ENCODE measurements at places on chromosomes 4 and X. TPM values are rescaled to one million over a fixed set of nuclear protein-coding genes. Genes with fewer than 3 reads are reported as not detected.

Gene AR
- 6.8 TPM for total RNA-seq

Gene PRKG2
- total RNA-seq = not detected

Gene SLC10A4
- not detected for total RNA-seq

Gene SLC6A8
- 43.5 TPM for total RNA-seq

Gene CXXC4
- total RNA-seq = 0.17 TPM

Gene ADGRL3
- total RNA-seq = 2.2 TPM

Gene SHOX
- total RNA-seq = 0.29 TPM

Gene GPC3
- total RNA-seq = 1.4 TPM

Gene TEX13C
- not detected for total RNA-seq

Gene CCDC120
- total RNA-seq = 0.07 TPM

DNA sequence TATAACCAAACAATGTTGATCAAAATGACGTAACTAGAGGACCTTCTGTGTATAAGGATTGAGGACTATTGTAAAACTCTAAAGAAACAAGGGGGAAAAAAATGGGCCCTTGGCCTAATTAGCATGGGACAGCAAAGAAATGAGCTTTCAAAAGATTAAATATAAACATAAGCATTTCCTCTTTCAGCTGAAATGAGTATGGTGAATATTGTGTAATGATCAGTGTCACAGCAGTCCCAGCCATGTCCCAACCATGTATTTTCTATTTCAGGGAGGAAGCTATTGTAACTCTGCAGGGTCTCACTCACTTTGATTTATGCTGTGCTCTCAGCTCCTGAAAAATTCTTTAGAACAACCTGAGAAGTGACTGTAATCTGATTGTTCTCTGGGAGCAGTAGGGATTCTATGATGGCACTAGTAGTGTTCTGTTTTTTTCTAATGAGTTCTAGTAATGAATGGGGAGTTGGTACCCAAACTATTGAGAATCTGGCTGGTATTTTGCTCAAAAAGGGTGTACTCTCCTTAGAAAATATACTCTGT, 25.8 kb downstream of the ANXA10 start:
- no peak for DNase-seq

GRCh38 chr4:16926214-16926613, 27.8 kb upstream of the LDB2 start:
- DNase-seq = no peak

GRCh38 chr4:174425669-174426068, 96.6 kb downstream of the HPGD start:
- DNase-seq = no peak

- no peak for DNase-seq
Measured at GRCh38 chr4:45186249-45186648, 459.9 kb upstream of the GNPDA2 start.

GRCh38 chrX:39396358-39396995, 595.2 kb downstream of the MID1IP1 start:
- no peak for DNase-seq

DNA sequence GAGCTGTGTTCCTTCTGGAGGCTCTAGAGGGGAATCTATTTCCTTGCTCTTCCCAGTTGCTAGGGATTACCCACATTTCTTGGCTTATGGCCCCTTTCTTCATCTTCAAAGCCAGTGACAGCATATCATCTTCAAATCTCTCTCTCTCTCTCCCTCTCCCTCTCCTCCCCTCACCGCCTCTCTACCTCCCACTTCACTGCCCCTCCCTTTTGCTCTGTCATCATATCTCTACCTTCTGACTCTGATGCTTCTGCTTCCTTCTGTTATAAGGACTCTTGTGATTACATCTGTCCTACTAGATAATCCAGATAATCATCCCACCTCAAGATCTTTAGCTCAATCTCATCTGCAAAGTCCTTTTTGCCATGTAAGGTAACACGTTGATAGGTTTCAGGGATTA, 93.1 kb upstream of the TEX13D start:
- DNase-seq = no peak

GRCh38 chrX:5915783-5916182, 312.9 kb downstream of the NLGN4X start:
- no peak for DNase-seq

DNA sequence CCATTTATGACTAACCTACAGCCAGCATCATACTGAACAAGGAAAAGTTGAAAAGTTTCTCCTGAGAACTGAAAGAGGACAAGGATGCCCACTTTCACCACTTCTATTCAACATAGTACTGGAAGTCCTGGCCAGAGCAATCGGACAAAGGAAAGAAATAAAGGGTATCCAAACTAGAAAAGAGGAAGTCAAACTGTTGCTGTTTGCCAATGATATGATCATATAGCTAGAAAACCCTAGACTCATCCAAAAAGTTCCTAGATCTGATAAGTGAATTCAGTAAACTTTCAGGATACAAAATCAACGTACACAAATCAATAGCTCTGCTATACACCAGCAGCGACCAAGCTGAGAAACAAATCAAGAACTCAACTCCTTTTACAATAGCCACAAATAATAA, 64.5 kb downstream of the CENPC start:
- DNase-seq = no peak

- DNase-seq = no peak
Measured at GRCh38 chr4:37693030-37693429, 6.9 kb upstream of the RELL1 start.

DNA sequence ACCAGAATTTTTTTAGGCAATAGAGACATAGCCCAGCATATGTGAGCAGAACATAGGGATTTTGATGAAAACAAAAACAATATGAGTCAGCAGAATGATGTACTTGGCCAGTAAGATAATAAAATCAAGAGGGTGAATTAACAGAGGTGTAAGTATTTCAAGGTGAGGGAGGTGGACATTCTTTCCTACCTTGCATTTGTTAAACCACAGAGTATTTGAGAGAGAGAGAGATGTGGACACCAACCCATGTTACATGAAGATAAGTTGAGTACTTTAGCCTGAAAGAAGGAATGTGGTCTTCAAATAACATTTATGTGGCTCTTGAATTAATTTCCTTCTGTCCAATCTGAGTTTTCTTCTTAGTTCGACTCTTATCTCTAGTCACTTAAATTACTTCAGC, 68.6 kb downstream of the DIAPH2 start:
- DNase-seq = no peak

- no peak for DNase-seq
Measured at GRCh38 chrX:76253432-76253831, 80.6 kb downstream of the PBDC1 start.

DNA sequence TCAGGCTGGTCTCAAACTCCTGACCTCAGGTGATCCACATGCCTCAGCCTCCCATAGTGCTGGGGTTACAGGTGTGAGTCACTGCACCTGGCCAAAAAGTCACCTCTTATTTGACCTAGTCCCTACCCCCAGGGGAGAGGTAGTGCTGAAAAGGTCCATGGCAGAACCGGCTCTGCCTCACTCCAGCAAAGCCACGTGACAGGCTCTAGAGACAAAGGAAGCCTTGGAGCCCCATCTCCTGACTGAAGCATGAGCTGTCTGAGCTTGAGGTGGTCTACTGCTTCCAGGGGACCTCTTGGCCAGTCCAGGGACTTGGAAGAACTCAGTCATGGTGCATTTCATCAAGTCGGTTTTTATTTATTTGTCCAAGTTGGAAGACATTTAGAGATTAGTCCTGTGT, 52.5 kb upstream of the ZNF518B start:
- DNase-seq = no peak

DNA sequence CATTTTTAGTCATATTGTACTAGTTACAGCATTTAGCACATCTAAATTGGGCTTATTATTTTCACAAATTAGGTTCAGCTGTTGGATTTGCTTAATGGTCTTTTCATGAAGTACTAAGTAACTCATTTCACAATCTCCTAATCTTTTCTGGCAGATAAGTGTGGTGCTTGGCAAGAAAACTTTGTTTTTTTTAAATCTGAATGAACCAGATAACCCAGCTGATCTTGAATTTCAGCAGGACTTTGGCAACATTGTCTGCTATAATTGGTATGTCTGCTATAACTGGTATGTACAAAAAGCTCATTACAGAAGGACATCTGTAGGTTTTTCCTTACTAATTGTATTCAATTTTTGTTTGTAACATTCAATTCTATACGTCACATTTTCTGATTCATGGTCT, 22.7 kb downstream of the WDR19 start:
- DNase-seq = no peak

- DNase-seq = no peak
Measured at GRCh38 chr4:86556791-86557415, 37.2 kb upstream of the PTPN13 start.

- DNase-seq = no peak
Measured at GRCh38 chr4:94014484-94015136, 186.1 kb downstream of the ATOH1 start.

GRCh38 chr4:47662975-47663374, 174.9 kb downstream of the CORIN start:
- no peak for DNase-seq

- DNase-seq = no peak
Measured at GRCh38 chrX:17488036-17488435, 113.0 kb downstream of the NHS start.
